Upper lobe of left lung (tissue), 6 donors: ENCODE measurements at places on chromosomes 2 and 18.

- peak; percentile 29 for DNase-seq
These were observed 5.5 kb upstream of the MAP4K4 start for GRCh38 chr2:101692041-101692440.

DNA sequence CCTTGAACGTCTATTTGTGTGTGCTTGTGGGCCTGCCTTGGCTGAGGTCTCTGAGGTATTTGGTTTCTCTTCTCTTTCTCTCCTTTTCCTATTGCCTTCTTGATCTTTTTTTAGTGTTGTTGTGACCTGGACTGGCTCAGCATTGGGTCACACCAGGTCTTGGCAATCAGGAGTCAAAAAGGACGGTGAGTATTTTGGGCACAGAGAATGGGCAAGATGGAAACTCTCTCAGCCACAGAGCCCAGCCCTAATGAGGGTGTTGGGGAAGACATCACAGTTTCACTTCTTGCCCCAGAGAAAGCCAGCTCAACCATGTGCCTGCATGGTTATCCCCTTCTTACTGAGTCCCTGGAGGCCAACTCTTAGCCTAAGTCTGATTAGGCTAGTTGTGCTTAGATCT lies 13.7 kb upstream of the INO80C start:
- no peak for DNase-seq

GRCh38 chr18:46215902-46216723 lies 111.9 kb downstream of the HAUS1 start:
- DNase-seq: no peak

DNA sequence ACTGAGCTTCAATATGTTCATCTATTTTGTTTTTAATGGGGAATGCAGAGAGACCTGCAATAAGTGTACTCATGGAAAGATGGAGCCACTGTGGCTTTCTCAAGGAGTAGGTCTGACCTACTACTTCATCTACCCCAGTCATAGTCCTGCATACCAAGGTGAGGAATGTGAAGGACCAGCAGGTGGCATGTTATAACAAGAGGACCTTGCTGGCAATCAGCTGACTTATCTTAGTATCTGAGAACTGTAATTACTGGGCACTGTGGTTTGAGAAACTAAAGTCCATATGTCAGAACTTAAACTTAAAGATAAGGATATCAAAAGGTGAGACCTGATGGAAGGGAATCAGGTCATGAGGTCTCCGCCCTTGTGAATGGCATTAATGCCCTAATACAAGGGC lies 1104.2 kb downstream of the BCL11A start:
- DNase-seq: no peak

GRCh38 chr2:43083710-43084698 lies 142.4 kb downstream of the ZFP36L2 start:
- no peak for DNase-seq

GRCh38 chr2:217897816-217898806 lies 104.7 kb downstream of the TNS1 start:
- peak; percentile 80 for DNase-seq

- DNase-seq: no peak
These were observed 781 bp upstream of the SLC5A6 start for GRCh38 chr2:27212626-27213471.

DNA sequence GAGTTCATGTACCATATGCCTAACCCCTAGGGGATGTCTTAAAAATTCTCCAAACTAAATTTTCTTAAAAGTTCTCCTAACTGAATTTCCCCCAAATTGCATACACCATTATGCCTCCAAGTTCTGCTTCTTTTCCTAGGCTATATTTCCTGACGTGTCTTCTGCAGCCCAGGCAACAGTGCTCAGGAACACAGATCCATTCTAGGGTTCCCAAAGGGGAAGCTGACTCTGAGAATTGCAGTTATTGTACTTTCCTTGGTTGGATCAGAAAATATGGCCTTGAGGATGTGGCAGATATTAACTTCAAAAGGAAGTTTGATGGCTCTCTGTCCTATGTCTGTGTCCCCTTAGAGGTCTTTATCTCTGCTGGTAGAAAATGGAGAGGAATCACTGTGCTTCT lies 124.3 kb downstream of the TMEM17 start:
- no peak for DNase-seq

- no peak for DNase-seq
These were observed 47.1 kb upstream of the FHL2 start for GRCh38 chr2:105445976-105446375.

- DNase-seq: no peak
These were observed 316.1 kb upstream of the MYT1L start for GRCh38 chr2:2647141-2647541.

- no peak for DNase-seq
These were observed 34.0 kb downstream of the BIN1 start for GRCh38 chr2:127072970-127073369.

DNA sequence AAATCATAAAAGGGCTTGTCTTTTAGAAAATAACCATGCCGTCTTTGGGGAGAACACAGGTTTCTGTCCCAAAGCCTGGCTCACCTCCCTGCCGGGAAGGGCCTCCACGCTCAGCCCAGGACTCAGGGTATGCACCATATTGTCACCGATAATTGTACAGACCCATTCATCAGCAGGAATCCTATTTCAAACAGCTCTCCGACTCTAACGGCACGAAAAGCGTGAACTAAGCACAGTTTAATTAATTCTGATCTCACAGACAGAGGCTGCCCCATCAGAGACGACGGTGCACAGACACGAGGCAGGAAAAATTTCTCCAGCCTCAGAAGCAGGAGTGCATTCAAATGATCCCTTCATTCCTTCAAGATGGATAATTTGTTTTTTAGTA lies 276.2 kb downstream of the MYCN start:
- no peak for DNase-seq

GRCh38 chr2:8590938-8591337 lies 90.9 kb upstream of the ID2 start:
- DNase-seq: no peak

DNA sequence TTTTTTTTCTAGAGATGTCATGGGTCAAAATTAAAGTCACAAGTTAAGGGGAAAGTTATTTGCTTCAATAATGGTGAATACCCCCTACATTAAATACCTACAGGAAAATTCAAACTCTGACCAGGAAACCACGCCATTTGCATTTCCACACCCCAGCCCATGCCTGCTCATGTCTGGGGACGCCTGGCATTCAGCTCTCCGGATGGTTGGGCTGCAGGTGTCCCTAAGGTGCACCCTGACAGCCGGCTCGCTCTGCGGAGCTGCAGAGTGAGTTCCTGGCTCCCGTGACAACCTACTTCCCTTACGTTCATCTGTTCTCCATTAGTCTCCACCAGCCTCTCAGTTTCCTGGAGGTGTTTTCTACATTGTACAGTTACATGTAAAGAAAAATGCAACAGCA lies 122.7 kb upstream of the RIOK3 start:
- peak; percentile 48 for DNase-seq

DNA sequence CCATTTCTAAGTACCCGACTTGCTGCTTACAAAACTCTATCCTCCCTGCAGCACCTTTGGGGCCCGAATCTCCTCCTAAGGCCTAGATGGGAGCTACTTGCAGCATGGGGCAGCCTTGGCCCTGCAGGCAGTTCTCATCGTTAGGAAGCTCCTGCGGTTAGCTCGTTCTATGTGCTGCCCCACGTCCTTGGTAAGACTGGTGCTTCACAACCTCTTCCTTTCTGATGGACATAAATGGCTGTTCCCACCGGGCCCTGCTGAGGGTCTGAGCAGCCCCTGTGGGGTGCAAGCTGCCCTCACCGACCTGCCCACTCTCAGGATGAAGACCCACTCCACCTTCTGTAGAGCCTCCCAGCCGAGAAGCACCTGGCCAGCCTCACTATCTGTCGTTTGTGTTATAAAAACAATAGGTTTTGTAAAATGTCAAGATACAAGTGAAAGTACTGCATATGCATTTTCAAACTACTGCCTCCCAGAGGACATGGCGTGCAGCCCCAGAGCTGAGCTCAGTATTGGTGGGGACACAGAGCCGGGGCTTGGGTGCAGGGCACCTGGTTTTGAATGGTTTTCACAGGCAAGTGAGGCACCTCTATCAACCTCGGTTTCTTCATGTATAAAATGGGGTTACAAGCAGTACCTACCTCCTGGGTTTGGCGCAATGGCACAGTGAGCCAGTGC lies 19.4 kb downstream of the OTOF start:
- no peak for DNase-seq

GRCh38 chr2:160783474-160783873 lies 289.9 kb upstream of the RBMS1 start:
- DNase-seq: no peak

GRCh38 chr18:36155851-36156757 lies 26.4 kb downstream of the ELP2 start:
- no peak for DNase-seq

GRCh38 chr2:119069781-119070180 lies 88.8 kb downstream of the C1QL2 start:
- DNase-seq: no peak

DNA sequence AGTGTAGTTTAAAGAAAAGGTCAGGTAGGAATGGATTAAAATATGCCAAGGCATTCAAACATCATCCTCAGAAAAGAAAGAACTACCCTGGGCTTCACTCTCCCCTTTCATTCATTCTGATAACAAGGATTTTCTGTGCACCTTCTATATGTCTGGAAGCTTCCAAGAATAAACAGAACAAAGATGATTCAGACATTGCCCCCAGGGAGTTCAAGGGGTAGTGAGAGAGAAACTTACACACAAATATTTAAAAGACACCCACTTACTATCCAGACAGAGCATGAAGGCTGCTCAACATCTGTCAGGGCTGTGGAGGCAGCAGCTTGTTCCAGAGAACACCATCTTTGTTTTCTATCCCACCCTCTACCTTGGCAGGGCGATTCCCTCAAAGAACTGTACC lies 140.5 kb downstream of the ALK start:
- DNase-seq: no peak

- DNase-seq: no peak
These were observed 6.0 kb upstream of the DTNA start for GRCh38 chr18:34704074-34704473.

DNA sequence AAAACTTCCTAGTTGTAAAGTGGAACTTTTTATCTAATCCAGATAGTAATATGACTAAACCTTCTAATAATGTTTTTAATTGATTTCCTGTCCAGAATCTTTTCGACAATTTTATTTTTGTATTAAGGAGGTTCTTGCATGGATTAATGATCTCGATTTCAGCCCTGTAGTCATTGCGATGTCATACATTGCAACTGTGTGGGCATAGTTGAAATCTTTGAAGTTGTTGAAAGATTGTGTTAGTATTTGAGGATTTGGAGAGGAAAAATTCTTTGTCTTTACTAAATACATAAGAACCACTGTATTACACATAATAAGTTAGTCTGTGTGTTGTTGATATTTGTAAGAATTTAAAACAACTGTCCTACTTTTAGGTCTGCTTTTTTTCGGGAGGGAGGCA lies 31.1 kb downstream of the ACSL3 start:
- no peak for DNase-seq

DNA sequence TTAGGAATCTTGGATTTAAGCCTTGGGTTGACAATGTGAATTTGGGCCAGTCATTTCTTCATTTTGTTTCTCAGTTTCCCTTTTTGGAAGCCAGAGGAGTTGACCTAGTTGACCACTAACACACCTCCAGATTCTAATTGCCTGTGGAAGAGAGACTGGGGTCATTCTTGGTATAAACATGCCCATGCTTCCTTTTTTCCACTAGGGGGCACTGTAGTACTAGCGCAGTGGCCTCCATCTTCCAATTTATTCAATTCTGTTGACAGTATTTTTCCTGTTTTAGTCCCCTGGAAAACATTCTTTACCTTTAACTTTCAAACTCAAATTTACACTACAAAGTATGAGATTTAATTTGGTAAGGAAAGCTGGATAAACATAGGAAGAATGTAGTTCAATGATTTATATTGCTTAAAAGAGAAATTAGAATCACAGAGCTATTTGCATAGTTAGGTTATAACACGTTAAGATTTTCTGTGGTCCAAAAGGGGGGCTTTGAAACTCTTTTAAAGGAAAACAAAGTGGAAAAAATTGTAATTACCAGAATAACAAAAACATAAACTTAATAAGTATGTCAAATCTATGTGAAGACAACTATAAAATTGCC lies 57.5 kb upstream of the AGPS start:
- no peak for DNase-seq

- DNase-seq: no peak
These were observed 85.1 kb downstream of the SEMA4F start for GRCh38 chr2:74739129-74739528.

DNA sequence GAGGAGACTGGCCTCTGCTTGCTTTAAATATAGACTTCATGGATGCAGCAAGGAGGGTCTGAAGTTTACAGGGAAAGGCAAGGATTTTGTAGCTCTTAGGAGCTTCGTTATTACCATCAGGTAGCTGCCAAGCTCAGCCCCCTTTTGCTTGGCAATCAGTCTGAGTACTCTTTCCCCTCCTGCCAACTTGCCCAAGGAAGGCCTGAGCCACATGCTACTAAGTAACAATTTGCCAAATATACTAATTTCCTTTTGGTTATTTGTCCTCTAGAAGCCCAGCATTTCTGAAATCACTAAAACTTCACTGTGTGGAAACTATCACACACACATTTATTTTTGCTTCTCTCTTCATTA lies 85.5 kb upstream of the ITPRID2 start:
- no peak for DNase-seq

DNA sequence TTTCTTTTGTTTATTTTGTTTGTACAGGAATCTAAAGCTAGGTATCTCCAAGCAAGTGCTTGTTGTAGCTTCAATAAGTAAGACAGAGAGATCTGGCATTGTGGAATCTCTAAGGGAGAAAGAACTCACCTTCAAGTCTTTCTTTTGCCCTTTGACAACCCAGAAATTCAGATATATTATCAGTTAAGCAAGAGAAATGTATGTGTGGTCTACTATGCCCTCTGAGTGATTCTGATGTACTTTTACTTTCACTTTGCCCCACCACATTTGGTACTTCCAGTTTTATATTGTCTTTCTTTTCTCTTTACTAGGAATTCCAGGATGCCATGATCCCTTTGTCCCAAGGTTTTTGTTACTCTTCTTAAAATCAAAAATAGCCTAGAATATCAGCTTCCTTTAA lies 259.6 kb upstream of the PIK3C3 start:
- DNase-seq: no peak

DNA sequence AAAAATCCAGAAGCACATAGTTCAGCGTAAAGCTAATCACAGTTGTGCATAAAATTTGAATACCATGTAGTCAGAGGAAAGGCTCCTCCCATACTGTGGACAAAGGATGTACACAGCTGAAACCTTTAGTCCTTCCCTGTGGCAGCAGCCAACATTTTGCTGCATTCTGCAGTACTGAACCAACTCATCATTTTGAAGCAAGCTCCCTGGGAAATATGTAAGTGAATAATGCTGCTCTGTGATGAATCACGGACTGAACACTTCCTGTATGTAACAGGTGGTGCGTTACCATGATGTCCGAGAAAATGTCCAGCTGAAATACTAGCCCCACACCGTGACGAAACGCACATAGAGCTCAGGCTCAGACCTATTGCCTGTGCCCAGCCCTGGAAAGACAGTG lies 421.1 kb upstream of the RAB12 start:
- no peak for DNase-seq

DNA sequence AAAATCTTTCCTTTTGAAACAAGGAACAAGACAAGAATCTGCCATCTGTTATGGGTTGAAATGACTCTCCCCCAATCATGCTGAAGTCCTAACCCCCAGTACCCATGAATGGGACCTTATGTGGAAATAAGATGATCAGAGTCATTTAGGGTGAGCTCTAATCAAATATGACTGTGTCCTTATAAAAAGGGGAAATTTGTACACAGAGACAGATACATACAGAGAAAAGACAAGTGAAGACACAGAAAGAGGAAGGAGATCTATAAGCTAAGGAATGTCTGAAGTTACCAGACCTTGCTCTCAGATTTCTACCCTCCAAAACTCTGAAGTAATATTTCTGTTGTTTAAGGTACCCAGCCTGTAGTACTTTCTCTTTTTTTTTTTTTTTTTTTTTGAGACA lies 15.7 kb downstream of the TGFBRAP1 start:
- DNase-seq: no peak
